ENCODE measurements at places on chromosomes 6 and 20. TPM values are rescaled to one million over a fixed set of nuclear protein-coding genes. Genes with fewer than 3 reads are reported as not detected.

DNA sequence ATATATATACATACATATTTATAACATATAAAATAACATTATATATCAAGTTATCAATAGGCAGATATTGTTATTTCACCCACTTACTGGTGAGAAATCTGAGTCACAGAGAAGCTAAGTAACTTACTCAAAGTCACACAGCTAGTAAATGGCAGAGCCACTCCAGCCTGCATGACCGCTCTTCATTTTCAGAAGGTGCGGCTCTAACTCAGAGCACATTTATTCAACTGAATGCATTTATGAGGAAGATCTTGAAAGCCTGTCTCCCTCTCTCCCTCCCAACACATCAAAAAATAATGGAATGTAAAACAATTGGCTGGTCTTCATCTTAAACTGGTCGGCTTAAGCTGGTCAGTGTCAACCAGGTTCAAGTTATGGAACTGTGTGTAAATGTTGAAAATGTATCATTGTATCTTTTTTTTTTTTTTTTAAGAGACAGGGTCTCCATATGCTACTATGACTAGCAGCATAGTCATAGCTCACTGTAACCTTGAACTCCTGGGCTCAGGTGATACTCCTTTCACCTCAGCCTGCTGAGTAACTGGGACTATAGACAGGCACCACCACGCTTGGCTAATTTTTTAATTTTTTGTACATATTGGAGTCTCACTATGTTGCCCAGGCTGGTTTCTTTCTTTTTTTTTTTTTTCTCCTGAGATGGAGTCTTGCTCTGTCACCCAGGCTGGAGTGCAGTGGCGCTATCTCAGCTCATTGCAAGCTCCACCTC lies 70.7 kb upstream of the NCOA3 start:
- H3K4me1 ChIP-seq: peaks cover 20% of the 10 kb centered on the region
- H3K4me3 ChIP-seq: no peak overlapping the region
- H3K27me3 ChIP-seq: no peaks in the 10 kb centered on the region
- DNase-seq: no peak
- H3K36me3 ChIP-seq: no peaks in the 10 kb centered on the region

The UQCC2 gene
- 39.6 TPM for total RNA-seq

GRCh38 chr6:16635810-16636602 lies 125.3 kb downstream of the ATXN1 start:
- no peak overlapping the region for H3K27ac ChIP-seq
- H3K4me1 ChIP-seq: peaks cover 14% of the 10 kb centered on the region
- DNase-seq: no peak
- no peaks in the 10 kb centered on the region for H3K27me3 ChIP-seq

The BANF2 gene
- not detected for total RNA-seq

GRCh38 chr6:22236626-22237414 lies 60.0 kb downstream of the PRL start:
- no peak overlapping the region for H3K4me3 ChIP-seq
- H3K27ac ChIP-seq: no peak overlapping the region
- no peaks in the 10 kb centered on the region for H3K4me1 ChIP-seq

DNA sequence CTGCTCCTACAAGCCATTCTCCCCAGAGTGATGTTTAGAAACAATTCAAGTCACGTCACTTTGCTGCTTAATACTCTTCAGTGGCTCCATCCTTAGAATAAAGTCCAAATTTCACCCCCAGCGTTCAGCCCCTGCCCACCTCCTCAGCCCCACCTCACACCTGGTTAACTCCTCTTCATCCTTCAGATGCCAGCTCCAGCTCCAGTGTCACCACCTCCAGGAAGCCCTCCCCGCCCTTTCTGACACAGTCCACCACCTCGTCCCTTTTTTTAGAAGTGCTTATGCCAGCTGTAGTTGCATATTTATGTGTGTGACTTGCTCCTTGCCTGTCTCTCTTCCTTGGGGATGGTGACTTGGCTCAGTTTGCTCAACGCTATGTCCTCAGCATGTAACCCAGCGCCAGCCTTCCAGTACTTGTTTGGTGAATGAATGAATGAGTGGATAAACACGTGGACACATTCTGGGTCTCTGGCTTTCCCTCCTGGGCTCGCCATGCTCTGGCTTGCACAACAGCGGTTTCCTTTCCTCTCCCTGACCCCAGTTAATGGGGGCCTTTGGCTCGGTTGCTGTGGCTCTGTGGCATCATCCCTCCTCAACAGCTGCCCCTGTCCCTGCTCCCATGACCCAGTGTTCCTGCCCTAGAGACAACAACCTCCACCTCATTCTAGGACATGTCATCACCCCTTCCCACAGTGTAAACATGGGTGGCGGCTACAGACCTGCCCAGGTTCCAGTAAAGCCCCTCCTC lies 3.7 kb upstream of the IP6K3 start:
- H3K4me3 ChIP-seq: no peak overlapping the region
- no peaks in the 10 kb centered on the region for H3K36me3 ChIP-seq
- no peak for DNase-seq
- H3K4me1 ChIP-seq: no peaks in the 10 kb centered on the region
- H3K27ac ChIP-seq: no peak overlapping the region

The ULBP2 gene
- total RNA-seq: 2.2 TPM

DNA sequence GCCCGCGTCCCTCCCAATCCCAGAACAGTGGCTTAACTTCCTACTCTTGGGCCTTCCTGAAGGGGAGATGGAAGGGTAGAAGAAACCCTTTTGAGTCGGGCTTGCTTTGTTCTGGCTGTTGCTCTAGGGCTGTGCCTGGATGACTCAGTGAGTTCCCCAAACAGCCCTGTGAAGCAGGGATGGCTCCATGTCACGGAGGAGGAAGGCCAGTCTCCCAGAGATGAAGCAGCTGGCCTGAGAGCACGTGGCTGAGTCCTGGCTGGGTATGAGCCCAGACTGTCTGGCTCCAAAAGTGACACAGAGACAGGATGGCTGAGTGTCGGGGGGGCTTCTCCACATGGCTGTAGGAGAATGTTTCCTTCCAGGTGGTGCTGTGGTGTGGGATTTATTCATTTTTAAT lies 4.6 kb downstream of the SYTL3 start:
- peaks cover 39% of the 10 kb centered on the region for H3K4me1 ChIP-seq
- H3K4me3 ChIP-seq: no peak overlapping the region
- no peaks in the 10 kb centered on the region for H3K27me3 ChIP-seq
- peak; percentile 80 for DNase-seq
- H3K27ac ChIP-seq: peak overlapping the region; percentile 75
- no peaks in the 10 kb centered on the region for H3K36me3 ChIP-seq

- no peaks in the 10 kb centered on the region for H3K36me3 ChIP-seq
- no peak overlapping the region for H3K27ac ChIP-seq
- no peaks in the 10 kb centered on the region for H3K4me1 ChIP-seq
- DNase-seq: no peak
Observed at GRCh38 chr20:61692479-61692878, 373.2 kb downstream of the TAF4 start.

The CLPSL2 gene
- total RNA-seq: not detected

The PAK5 gene
- total RNA-seq: 0.21 TPM

DNA sequence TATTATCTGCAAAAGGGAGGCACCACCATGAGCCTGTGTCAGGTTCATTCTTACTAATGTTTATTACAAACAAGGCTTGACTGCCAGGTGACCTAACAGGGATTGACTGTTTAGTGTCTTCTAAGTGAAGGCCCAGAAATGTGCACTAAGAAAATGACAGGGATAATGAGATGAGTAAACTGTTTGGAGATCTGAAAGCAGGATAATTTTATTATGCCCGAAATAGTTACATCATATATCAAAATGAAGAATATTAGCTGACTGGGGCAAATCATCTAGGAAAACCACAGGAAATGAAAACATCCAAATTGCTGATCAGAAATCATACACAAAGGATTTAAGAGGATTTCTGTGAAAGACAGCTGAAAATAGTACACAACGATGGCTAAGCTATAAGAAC lies 516.7 kb downstream of the HDGFL1 start:
- H3K27ac ChIP-seq: no peak overlapping the region
- no peaks in the 10 kb centered on the region for H3K4me1 ChIP-seq
- H3K36me3 ChIP-seq: no peaks in the 10 kb centered on the region
- no peaks in the 10 kb centered on the region for H3K27me3 ChIP-seq
- H3K4me3 ChIP-seq: no peak overlapping the region
- no peak for DNase-seq

- H3K36me3 ChIP-seq: no peaks in the 10 kb centered on the region
- no peak overlapping the region for H3K4me3 ChIP-seq
- no peak overlapping the region for H3K27ac ChIP-seq
- H3K4me1 ChIP-seq: no peaks in the 10 kb centered on the region
- peaks cover 48% of the 10 kb centered on the region for H3K27me3 ChIP-seq
Observed at GRCh38 chr20:63082308-63082938, 75.7 kb upstream of the BHLHE23 start.

The HFE gene
- 12.4 TPM for total RNA-seq

- no peaks in the 10 kb centered on the region for H3K36me3 ChIP-seq
- H3K4me1 ChIP-seq: no peaks in the 10 kb centered on the region
- no peak for DNase-seq
- no peaks in the 10 kb centered on the region for H3K27me3 ChIP-seq
Observed at GRCh38 chr20:60249436-60249835, 291.2 kb downstream of the CDH26 start.

- DNase-seq: peak; percentile 63
- H3K36me3 ChIP-seq: no peaks in the 10 kb centered on the region
- no peaks in the 10 kb centered on the region for H3K27me3 ChIP-seq
- H3K27ac ChIP-seq: no peak overlapping the region
- H3K4me3 ChIP-seq: no peak overlapping the region
- peaks cover 17% of the 10 kb centered on the region for H3K4me1 ChIP-seq
Observed at GRCh38 chr6:31122791-31123706, 2.8 kb upstream of the CDSN start.

- H3K4me1 ChIP-seq: no peaks in the 10 kb centered on the region
- H3K27me3 ChIP-seq: no peaks in the 10 kb centered on the region
- H3K4me3 ChIP-seq: no peak overlapping the region
- no peak for DNase-seq
- H3K27ac ChIP-seq: no peak overlapping the region
Observed at GRCh38 chr6:144497650-144498049, 212.5 kb downstream of the UTRN start.

The TMEM217 gene
- total RNA-seq: 1.1 TPM

The CTNNBL1 gene
- 52.3 TPM for total RNA-seq

- no peaks in the 10 kb centered on the region for H3K36me3 ChIP-seq
- peaks cover 25% of the 10 kb centered on the region for H3K4me1 ChIP-seq
- peak overlapping the region; percentile 89 for H3K27ac ChIP-seq
- H3K4me3 ChIP-seq: peak overlapping the region; percentile 56
- DNase-seq: no peak
Observed at GRCh38 chr6:27130668-27131428, 116.7 kb upstream of the PRSS16 start.

GRCh38 chr20:60136645-60137401 lies 178.6 kb downstream of the CDH26 start:
- peaks cover 8% of the 10 kb centered on the region for H3K4me1 ChIP-seq
- no peak overlapping the region for H3K4me3 ChIP-seq
- no peak overlapping the region for H3K27ac ChIP-seq
- H3K36me3 ChIP-seq: no peaks in the 10 kb centered on the region
- H3K27me3 ChIP-seq: no peaks in the 10 kb centered on the region

DNA sequence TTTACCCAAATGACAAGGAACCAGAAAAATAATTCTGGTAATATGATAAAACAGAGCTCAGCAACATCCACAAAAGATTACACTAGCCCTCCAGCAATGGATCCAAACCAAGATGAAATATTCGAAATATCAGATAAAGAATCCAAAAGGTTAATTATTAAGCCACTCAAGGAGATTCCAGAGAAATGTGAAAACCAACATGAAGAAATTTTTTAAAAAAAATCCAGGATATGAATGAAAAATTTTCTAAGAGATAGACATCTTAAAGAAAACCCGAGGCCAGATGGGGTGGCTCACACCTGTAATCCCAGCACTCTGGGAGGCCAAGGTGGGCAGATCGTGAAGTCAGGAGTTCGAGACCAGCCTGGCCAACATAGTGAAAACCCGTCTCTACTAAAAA lies 124.4 kb downstream of the CDK19 start:
- H3K4me3 ChIP-seq: no peak overlapping the region
- H3K36me3 ChIP-seq: no peaks in the 10 kb centered on the region
- peaks cover 31% of the 10 kb centered on the region for H3K4me1 ChIP-seq

The FAM83D gene
- total RNA-seq: 0.71 TPM

The SSTR4 gene
- 0.35 TPM for total RNA-seq

The OR12D1 gene
- not detected for total RNA-seq
